ENCODE measurements at places on chromosomes 2 and 18. TPM values are rescaled to one million over a fixed set of nuclear protein-coding genes. Genes with fewer than 3 reads are reported as not detected.

Gene LRRC30
- total RNA-seq, result not detected

Gene NT5C1B
- not detected for total RNA-seq

Gene CCNYL1
- total RNA-seq, result 6.7 TPM

Gene DNAH7
- not detected for total RNA-seq

Gene ERCC3
- total RNA-seq, result 60.6 TPM

Gene TUBB8B
- total RNA-seq, result not detected

Gene EML6
- 0.25 TPM for total RNA-seq

Gene SCYGR4
- total RNA-seq, result not detected

Data from activated T-helper 2 cell treated with anti-CD3 and anti-CD28 coated beads, Interferon-gamma antibody, Interleukin-2, Interleukin-4, amounts not matched to agents 10 μg/mL and 5 μg/mL and 100 μg/mL, durations not matched to agents 14 hours and 24 hours and 36 hours (primary cell).